ENCODE measurements at places on chromosomes 16 and 17.

DNA sequence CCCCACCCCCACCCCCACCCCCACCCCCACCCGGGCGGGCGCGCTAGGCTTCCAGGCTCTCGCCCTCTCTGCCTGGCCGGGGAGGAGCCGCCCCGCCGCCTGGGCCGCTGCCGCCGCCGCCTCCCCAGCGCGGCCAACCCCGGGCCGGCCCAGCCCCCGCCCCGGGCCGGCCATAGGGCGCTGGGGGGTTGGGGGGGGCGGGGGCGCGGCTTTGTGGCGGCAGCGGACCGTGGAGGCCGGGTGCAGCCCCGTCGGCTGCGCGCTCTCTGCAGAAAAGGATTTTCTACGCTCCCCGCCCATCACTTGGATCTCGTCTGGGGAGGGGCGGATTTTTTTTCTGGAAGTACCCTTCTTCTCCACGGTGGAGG is 230.9 kb downstream of the MRTFB start:
- peak; percentile 27 for DNase-seq

GRCh38 chr17:58501451-58501850 is 13.0 kb downstream of the MTMR4 start:
- no peak for DNase-seq

GRCh38 chr16:54177052-54177861 is 109.3 kb downstream of the IRX3 start:
- no peak for DNase-seq

GRCh38 chr16:88064889-88065746 is 113.9 kb downstream of the BANP start:
- no peak for DNase-seq

DNA sequence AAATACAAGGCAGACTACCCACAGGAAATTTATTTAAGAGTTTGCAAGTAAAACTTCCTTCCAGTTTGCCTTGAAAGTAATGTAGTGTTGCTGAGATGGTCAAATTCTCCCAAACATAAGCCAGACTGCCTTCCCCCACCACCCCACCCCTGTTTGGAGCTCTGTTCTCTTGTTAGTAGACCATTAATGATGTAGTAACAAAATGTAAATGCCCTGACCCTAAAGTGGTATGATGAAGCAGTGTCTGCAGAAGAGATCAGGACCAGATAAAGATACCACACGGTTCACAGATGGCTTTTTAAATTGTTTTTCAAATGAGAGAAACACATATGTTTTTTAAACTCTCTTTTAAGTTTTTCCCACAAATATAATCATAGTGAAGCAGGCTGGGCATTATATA is 136.4 kb upstream of the TMEM97 start:
- DNase-seq: no peak

DNA sequence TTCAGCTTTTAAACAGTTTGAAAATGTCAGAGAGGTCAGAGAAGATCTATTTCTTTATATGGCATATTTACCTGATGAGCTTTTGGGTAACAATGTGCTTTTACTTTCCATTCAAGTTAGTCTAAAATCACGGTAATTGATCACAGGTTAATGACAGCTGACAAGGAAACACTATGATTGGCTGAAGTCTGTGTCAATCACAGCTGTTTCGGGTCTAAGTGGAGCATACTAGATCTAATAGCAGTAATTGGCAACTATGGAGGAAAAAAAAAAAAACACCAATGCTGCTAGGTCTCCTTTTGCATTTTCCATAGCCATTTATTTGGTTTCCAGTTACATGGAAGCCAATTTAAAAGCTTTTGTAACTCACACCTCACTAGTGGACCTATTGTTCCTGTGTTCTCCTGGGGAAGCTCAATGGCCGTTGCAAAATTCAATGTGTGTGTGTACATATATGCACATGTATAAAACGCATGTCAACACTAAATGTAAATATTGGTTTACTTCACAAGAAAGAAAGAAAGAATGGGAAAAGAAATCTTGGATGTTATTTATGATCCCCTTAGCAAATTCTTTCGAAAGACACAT is 568.3 kb upstream of the ZFHX3 start:
- DNase-seq: peak; percentile 6

DNA sequence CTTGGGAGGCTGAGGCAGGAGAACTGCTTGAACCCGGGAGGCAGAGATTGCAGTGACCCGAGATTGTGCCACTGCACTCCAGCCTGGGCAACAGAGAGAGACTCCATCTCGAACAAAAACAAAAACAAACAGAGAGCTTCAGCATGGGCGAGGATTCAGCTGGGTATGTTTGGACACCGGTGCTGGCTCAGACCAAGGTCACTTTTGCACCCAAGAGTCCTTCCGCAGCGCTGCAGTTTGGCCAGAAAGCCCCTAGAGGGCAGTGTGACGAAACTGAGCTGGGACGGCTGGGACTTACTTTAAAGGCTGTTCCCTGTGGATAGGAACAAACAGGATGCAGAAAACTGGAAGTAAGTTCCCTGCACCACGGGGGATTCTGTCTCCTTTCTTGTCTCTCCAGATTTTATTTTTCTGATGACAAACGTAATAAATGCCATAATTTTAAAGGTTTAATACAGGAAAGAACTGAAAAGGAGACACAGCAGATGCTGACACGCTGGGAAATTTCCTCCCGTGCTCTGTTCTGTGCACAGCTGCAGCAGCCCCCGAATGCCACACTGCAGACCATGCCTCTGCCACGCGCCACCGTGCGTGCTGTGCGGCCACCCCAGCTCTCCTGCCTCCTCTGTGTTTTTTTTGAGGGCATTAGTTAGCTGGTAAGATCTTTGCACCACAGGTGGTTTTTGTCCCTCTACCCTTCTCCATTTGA is 25.2 kb upstream of the USP36 start:
- DNase-seq: peak; percentile 61

DNA sequence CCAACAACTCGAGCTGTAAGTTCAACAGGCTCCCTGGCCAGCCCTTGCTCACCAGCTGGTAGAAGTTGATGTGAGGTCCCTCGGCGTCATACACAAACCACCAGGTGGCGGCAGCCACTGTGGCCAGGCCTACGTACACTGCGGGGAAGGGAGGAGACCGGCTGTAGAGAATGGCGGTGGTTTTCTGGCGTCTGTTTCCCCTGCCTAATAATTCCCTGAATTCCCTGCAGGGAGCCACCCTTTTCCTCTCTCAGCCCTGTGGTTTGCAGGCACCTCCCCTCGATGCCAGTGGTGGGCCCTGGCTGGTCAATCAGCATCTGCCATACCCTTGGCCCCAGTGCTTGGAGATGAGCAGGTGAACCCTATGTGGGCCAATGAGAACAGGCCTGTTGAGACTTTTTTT is 18.9 kb upstream of the P2RX1 start:
- DNase-seq: peak; percentile 49

- no peak for DNase-seq
Observed at GRCh38 chr17:81093619-81094508, 58.9 kb downstream of the BAIAP2 start.

DNA sequence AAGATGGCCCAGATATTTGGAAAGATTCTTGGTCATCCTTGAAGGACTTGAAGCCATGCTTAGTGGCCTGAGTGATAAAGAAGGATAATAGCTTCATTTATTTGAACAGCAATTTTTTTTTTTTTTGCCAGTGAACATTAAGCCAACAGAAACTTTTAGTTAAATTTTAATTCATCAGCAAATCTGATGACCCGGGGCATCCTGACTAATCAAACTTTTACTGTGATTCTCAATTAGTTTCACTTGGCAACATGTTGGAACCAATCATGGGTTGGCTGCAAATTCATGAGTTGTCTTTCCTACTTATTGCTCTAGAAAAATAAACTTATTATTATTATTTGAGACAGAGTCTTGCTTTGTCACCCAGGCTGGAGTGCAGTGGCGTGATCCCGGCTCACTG is 74.4 kb downstream of the SHISA9 start:
- no peak for DNase-seq

DNA sequence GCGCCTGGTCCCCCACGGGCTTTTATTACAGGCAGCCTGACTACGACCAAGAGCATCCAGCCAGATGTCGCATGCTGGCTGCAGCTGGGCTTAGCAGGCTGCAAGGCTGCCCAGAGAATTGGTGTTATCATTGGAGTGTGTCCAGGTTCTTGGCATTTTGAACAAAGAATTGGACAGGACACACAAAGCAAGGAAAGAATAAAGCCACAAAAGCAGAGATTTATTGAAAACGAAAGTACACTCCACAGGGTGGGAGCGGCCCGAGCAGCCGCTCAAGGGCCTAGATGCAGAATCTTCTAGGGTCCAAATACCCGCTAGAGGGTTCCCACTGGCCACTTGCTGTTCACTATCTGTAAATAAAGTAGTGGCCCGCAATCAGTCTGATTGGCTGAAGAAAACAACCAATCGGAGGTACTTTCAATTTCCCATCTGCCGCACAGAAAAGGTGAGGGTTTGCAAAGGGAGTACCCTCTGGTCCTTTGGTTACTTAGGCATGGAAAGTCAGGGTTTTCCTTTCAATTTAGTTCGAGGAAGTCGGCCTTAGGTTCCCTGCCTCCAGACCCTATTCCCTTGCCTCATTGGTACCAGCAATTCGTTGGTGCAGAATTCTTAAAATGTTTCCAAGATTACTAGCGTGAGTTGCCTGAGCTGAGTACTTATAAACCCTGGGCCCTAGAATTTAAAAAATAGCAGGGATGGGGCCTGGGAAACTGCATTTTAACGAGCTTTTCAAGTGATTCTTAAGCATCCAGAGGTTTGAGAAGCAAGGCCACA is 38.5 kb upstream of the CNEP1R1 start:
- DNase-seq: no peak

DNA sequence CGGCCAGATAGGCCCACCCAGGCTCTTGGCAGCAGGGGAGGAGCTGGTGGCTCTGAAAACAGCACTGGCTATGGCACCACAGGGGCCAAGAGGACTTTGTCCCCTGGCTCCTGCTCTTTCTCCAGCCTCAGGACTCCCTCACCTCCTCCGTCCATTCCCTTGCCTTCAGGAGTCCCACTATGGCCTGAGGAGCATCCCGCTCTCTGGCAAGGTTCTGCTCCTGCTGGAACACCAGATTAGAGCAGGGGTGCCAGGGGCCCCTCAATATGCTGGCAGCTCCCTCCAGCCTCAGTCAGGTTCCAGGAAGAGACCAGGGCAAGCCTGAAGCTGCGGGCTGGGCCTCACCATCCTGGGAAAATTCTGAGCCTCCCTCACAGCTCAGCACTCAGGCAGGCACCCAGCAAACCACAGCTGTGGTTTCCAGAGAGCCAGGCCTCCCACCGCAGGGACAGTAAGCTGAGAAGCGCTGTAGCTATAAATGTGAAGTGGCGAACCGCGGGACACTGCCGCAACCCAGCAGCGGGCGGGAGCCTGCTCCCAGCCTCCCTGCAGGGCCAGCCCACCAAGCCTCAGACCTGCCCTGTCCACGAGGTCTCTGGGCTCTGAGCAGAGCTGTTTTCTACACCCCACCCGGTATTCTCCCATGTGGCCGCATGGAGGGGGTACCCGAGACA is 25.7 kb downstream of the C17orf100 start:
- no peak for DNase-seq

- DNase-seq: no peak
Observed at GRCh38 chr16:8866118-8866883, 2.5 kb downstream of the CARHSP1 start.
